ENCODE measurements at places on chromosomes 5 and 9.

- no peak for DNase-seq
These were observed 420.5 kb upstream of the CD180 start for GRCh38 chr5:67617051-67617450.

DNA sequence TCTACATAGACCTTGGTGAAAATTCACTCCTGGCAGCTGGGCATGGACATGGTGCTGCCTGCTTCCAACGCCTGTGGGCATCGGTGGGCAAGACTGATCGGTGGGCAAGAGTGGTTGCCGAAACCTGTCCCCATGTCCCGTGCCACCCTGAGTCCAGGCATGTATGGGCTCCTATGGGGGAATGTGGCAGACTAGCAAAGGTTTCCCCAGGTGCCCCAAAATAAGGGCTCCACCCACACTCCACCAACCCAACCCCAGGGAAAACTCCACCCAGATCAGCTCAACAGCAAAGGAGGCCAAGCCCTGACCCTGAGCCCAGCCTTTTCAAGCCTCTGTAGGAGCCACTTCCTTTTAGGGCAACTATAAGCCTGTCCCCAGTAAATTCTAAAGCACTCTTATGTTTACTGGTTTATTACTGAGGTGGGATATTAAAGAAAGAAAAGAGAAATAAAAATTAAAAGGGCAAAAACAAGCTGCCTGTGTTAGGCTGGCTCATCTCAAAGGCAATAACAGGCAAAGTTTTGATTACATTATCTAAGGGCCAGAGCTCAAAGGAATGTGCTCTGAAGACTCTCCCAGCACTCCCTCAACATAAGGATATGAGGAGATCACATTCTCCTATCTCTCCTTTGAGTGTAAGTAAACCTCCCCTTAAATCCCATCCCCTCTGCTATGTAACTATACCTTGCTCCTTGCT is 8.9 kb upstream of the SPATA31E1 start:
- DNase-seq, result no peak

DNA sequence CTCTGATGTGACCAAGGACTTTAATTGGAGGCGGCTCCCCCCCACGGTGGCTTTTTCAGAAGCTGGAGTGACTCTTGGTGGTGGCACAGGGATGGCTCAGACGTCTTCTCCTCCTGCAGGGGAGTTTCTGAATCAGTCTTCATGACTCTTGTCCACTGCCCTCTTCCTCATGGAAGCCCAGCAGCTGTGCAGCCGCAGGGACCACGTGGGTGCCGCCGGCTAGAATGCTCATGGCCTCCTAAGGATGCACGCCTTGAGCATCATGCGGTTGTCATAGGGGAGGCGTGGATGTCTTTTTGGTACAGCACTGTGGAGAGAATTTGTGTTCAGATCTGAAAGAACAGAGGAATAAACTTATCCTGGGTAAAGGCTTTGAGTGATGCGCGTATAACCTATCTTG is 1.3 kb downstream of the TEX53 start:
- DNase-seq, result no peak

- DNase-seq, result no peak
These were observed 9.1 kb downstream of the ENHO start for GRCh38 chr9:34513567-34514214.

GRCh38 chr5:53874409-53874808 is 314.0 kb downstream of the NDUFS4 start:
- DNase-seq, result no peak

DNA sequence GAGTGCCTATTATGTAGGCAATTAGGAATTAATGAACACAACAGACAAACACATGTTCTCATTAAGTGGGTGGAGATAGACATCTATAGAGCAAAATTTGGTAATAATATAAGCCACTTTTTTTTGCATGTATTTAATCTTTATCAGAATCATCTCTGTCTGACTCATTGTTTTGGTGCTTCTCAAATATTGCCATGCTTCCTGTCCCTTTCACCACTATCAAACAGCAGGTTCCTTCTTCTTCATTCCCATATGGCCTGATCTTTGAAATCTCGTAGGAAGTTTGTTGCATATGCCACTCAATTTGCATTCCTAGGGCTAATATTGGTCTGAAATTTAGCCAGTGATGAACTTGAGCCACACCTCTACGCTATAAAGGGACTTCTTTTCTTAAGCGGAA is 128.9 kb upstream of the SPEF2 start:
- DNase-seq, result peak; percentile 46

- DNase-seq, result no peak
These were observed 250.2 kb upstream of the RFX3 start for GRCh38 chr9:3775968-3776367.

GRCh38 chr5:136511046-136511445 is 145.7 kb upstream of the TRPC7 start:
- no peak for DNase-seq

DNA sequence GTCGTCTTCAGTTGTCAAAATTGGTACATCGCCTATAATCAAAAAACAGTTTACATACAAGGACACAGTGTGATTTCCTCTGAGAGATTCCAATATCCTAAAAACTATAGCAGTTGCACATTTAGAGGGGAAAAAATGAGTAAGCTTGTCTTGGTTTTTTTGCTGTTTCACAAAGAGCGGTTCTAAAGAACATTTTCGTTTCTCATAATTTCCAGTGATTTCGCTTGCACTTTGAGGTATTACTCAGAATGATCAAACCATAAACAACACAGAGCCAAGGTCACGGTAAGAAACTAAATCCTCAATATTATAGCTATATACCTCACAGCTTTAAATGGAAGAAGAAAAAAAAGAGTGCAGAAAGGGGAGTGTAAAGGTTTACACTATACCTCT is 861 bp downstream of the MTX3 start:
- no peak for DNase-seq

DNA sequence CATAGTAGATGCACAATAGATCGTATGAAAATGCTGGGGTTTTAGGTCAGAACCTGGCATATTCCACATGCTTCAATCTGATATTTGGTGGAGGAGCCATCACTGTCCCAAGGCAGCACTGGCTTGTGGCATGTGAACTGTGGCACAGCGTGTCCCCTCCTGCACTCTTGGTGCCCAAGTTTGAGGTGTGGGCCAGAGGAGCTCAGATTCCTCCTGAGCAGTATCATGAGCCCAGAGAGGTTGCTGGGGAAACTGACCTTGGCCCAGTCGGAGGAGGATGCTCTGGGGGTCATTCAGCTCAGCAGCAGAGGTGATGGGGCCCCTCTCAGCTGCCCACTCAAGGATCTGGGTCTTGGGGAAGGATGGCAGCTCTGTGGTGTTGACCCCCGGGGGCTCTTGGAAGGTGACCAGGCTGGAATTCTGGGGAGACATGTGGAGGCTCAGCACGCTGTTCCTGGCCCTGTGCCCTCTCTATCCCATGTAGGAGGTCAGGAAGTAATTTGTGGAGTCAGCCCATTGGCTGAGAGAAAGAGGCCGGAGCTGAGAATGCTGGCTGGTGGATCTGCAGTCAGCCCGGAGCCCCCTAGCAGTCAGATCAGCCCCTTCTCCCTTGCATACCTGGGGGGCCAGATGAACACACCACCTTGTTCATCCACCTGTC is 23.7 kb downstream of the FPGS start:
- DNase-seq, result no peak

Data from inflammatory macrophage (primary cell).